CD8-positive, alpha-beta T cell (primary cell): ENCODE measurements at places on chromosomes 7 and 10.

DNA sequence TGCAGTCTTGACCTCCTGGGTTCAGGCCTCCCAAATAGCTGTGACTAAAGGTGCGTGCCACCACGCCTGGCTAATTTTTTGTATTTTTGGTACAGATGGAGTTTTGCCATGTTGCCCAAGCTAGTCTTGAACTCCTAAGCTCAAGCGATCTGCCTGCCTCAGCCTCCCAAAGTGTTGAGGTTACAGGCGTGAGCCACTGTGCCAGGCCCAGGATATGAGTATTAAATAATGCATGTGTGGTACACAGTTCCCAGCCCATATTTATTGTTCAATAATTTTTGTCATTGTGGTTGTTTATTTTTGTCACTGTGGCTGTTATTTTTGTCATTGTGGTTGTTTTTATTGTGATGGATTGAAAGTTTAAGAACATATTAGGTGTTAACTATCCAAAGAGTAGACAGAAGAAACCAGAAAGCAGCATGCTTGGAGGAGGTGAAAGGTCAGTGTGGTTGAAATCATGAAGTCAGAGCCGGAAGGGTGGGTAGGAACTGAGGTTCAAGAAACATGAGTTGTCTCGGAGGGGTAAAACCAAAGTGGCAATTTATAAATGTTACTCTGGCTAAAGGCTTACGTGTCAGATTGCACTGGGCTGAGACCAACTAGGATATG, 45.0 kb downstream of the MRC1 start:
- DNase-seq, result no peak

GRCh38 chr10:29517352-29517923, 117.3 kb downstream of the SVIL start:
- no peak for DNase-seq

- no peak for DNase-seq
Measured at GRCh38 chr10:64846700-64847099, 1325.5 kb downstream of the REEP3 start.

DNA sequence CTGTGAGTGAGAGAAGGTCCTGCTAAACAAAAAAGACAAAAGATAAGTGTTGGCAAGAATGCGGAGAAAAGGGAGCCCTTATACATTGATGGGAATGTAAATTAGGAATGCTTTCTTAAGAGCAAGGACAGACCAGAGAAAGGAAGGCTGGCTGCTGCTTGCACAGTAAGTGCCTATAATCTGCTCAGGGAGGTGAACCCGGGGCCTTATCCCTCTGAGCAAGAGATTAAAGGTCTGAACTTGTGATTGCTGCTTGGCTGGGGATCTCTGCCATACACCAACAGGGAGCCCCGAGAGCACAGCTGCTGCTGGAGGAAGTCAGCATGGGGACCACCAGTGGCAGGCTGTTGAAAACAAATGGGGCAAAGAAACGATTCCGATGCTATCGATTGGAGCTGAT, 32.0 kb upstream of the CRTAC1 start:
- no peak for DNase-seq

DNA sequence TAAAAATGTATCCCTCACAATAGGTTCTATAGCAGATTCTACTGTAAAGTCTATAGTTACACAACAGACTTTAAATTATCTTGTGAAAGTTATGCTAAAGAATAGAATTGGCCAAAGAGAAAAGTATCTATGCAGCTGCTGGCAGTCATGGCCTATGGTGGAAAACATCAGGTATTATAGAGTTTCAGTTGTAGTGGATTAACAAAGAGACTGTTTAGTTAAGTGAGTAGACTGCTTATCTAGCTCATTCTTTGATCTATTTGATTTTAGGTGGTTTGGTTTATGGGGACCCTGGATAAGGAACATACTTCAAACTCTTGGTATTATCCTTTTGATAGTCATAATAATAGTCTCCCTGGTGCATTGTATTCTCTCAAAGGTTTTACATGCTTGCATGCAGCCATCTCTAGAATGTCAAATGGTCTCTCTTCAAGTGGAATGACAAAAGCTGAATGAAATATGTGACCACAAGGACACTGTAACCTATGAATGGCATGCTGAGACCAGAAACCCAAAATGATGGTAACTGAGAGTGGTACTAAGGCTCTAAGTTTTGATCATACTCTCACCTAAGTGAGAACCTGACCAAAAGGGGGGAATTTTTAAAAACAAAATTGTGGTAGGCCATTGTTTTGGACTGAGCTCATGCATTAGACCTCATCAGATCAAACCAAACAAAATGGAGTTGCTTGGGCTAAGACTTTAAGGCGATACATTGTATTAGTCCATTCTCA, 54.9 kb upstream of the NAMPT start:
- DNase-seq, result no peak

DNA sequence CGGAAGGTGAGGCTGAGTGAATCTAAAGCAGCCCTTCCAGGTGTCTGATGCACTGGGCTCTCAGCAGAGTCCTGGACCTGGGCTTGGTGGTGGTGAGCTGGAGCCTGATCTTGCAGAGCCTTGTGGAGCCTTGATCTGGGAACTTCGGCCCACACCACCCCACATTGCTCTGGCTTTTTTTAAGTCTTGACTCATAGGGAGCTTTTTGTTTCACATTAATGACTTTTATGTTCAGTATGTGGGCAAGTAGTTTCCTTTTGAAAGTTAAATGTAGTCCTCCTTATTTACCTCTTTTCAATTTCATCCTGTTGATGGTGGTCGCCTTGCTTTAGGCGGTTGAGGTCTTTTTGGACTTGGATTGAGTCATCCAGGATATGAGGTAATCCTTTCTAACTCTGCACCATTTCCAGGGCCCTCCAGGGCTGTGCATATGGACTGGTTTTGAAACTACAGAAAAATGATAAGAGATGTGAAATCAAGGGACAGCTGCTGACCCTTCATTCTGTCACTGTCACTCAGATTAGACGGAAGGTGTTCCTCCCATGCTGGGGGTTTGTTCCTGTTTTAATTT, 2.9 kb upstream of the NRAP start:
- DNase-seq, result no peak

DNA sequence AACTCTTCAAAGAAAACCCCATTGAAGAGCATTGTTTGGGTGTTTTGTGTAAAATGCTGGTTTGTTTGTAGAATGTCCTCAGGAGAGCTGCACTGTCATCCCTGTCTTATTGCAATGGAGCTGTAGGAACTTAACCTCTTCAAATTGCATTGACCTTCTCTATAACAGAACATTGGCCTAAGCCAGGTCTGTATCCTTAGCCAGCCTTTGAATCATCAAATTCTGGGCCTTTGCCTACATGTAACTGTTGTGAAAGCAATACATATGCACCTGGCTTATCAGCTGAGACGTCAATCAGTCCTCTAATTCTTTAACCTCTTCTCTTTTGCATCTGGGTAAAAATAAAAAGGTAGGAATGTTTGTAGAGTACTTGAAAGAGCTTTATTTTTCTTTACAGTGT, 196.0 kb downstream of the CSTF2T start:
- no peak for DNase-seq

- no peak for DNase-seq
Measured at GRCh38 chr10:29646960-29647461, 12.2 kb upstream of the SVIL start.

DNA sequence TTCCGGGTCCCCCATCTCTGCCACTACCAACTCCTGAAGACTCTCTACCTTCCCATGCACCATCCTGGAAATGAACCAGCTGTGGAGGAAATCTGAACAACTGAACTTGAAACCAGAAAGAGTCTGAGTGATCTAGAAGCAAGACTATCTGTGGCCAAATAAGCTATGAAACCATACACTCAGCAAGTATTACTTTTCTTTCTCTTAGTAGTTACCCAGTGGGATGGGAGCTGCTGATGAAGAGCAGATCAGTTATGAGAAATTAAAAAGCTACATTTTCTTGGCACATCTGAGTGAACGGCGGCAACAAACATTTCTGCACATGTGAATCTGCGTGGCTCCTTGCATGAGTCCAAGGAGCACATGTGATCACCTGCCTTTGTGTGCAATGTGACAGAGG, 31.6 kb upstream of the AGK start:
- no peak for DNase-seq

- DNase-seq, result no peak
Measured at GRCh38 chr10:54985732-54986131, 184.7 kb upstream of the PCDH15 start.
